ENCODE measurements at places on chromosomes 1 and 21.

GRCh38 chr1:57300186-57300585 is 123.7 kb downstream of the DAB1 start:
- no peak for DNase-seq

DNA sequence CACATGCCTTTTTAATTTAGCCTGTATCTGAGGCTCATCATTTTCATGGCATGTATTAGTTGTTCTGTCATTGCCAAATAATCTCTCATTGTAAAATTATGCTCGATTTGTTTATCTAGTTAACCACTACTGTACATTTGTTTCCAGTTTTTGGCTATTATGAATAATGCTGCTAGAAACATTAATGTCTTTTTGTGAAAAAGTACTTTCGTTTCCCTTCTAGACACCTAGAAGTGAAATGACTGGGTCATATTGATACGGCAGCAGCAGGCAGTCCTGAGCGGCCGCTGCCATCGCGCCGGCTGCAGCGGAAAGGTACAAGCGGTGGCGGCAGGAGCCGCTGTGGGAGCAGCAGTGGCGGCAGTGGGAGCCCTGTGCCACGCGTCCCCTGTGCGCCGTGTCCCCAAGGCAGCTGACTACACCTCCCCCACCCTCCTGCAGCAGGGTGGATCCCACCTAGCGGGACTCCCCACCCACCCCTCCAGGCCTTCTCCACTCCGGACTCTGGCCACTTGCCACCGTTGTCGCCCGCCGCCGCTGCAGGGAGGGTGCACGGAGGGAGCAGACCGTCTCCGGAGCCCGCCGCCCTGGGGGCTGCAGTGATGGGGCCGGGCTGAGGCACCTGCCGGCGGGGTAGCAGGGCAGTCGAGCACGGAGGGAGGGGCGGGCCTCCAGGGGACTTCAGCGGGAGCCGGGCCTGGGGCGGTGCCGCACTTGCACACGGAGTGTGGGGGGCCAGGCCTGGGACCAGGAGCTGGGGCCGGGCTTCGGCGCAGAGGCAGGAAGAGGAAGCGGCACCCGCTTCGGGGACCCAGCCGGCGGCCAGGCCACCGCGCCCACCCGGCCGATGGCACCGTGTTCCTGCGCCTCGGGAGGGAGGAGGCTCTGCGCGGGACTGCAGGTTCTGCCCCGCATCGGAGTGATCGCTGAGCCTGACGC is 66.8 kb upstream of the RGS7 start:
- DNase-seq: peak; percentile 7

GRCh38 chr21:38469642-38470041 is 28.6 kb downstream of the ERG start:
- no peak for DNase-seq

- DNase-seq: no peak
These were observed 457.0 kb upstream of the PROX1 start for GRCh38 chr1:213530611-213531320.

GRCh38 chr21:42153746-42154145 is 65.2 kb upstream of the ABCG1 start:
- DNase-seq: no peak

GRCh38 chr1:202852163-202852904 is 36.6 kb downstream of the RABIF start:
- DNase-seq: peak; percentile 70

GRCh38 chr1:110011527-110012041 is 22.8 kb upstream of the STRIP1 start:
- DNase-seq: peak; percentile 64

DNA sequence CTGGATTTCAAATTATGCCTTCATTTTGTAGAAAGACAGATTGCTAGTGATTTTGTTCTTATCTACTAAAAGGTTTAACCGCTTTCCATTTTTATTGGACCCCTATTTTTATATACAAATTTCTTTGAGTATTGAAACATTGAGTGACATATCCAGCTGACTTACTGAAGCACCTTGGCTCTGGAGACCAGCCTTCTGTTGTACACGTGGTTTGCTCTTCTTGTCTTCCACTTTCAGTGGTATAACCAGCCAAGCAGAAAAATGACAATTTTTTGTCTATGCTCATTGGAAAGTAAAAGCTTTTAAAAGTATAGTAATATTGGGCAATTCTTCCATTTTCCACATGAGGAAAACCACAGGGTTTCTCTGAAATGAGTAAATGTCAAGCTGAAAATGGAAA is 4.4 kb downstream of the F13B start:
- DNase-seq: no peak

DNA sequence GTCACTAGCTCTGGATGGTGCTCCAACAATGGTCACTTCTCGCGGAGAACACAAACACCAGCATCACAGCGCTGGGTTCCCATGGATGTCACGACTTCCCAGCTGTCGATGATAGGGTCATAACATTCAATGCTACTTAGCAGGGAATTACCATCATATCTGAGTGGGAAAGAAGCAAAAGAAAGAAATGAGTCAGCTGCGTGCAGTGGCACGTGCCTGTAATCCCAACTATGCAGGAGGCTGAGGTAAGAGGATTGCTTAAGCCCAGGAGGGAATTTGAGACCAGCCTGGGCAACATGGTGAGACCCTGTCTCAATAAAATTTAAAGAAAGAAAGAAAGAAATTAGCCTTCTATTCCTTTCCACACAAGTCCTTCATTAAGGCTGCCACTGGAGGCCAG is 3.6 kb upstream of the RABIF start:
- peak; percentile 31 for DNase-seq

- DNase-seq: no peak
These were observed 25.4 kb upstream of the VWA5B1 start for GRCh38 chr1:20265250-20265649.

DNA sequence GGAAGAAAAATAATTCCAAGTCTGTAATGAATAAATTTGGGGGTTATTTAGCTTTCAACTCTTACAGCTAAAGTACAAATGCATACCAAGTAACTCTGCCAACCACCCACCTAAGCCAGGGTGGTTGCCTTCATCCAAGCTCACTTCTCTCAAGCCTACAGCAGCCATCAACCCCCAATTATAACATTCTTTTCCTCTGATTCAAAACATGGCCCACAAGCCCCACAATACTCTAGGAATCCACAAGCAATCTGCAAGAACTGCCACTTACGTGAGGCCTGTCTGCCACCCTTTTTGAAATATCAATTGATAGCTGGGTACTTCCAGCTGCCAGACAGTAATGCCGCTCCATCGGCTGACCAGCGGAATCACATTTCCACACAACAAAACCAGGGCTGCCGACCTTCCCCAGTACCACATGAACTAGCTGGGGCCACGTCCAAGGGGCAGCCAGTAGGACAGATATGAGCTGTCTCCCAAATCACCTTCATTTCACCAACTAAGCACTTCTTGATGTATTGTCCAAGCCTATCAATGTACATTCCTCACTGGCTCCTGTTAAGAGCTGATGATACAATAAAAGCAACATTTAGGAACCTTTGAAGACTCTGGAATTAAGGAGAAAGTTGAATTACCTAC is 3.2 kb downstream of the LBR start:
- DNase-seq: peak; percentile 48

- DNase-seq: no peak
These were observed 56.0 kb downstream of the KANK4 start for GRCh38 chr1:62263006-62263813.

DNA sequence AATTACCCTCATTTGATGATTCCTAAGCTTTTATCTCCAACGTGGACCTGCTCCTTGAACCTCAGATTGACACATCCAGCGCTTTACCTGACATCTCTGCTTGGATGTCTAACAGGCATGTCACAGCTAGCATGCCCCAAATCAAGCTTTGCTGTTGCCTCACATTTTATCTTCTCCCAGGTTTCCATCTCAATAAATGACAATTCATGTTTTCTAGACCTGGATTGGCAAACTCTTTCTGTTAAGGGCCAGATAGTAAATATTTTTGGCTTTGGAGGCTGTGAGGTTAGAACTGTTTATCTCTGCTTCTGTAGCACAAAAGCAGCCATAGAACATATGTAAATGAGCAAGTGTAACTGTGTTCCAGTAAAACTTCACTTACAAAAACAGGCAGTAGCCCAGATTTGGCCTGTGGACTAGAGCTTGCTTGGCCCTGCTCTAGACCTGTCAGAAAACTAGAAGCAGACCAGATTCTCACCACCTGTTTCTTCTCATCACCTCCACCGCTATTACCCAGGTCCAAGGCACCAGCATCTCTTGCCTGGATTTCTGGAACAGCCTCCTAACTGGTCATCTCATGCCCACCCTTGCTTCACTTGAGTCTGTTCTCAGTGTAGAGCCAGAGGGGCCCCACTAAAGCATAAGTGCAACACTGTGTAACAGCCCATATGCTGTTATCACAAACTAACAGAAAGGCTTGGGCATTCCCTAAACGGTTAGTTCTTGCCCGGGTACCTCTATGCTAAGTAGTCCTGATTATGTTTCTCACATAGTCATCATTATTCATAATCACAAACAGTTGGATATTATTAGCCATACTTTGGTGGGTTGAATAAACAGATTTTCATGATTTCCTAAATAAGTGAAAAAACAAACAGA is 42.3 kb downstream of the UBE4B start:
- DNase-seq: no peak

All from RWPE1 (cell line).